Neural progenitor cell (in vitro differentiated cells): ENCODE measurements at places on chromosomes 1 and 21.

- peak; percentile 30 for DNase-seq
Observed at GRCh38 chr1:169340882-169341281, 26.7 kb downstream of the NME7 start.

DNA sequence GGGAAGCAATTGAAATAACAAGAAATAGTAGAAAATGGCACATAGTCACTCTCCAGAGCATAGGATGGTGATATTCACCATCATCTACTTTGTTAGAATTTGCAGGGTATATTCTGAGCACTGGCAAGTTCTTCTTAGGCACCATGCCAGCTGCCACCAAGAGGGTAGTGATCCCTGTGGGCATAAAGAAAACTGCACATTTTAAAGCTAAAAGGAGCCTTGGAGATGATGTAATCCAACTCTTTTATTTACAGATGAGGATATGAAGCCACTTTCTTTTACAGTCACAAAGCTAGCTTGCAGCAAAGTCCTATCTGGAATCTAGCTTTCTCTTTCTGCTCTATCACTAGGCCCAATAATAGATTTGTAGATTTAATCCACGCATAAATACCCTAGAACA is 69.0 kb downstream of the PTGER3 start:
- no peak for DNase-seq

DNA sequence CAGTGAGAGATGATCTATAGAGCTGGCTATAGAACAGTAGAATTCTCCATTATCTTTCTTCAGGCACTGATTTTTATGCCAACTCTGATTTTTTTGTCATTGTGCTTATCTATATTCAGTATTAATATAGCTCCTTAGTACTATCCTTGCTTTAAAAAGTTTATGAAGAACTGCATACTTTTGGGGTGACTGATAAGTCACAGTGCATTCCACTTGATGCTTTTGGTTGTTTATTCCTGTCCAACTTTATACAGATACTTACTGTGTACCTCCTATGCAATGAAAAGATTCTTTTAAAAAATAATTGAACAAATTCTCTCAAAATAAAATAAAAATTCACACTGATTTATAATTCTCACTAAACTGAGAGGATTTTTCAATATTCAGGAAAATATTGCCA is 71.6 kb downstream of the COL24A1 start:
- no peak for DNase-seq

DNA sequence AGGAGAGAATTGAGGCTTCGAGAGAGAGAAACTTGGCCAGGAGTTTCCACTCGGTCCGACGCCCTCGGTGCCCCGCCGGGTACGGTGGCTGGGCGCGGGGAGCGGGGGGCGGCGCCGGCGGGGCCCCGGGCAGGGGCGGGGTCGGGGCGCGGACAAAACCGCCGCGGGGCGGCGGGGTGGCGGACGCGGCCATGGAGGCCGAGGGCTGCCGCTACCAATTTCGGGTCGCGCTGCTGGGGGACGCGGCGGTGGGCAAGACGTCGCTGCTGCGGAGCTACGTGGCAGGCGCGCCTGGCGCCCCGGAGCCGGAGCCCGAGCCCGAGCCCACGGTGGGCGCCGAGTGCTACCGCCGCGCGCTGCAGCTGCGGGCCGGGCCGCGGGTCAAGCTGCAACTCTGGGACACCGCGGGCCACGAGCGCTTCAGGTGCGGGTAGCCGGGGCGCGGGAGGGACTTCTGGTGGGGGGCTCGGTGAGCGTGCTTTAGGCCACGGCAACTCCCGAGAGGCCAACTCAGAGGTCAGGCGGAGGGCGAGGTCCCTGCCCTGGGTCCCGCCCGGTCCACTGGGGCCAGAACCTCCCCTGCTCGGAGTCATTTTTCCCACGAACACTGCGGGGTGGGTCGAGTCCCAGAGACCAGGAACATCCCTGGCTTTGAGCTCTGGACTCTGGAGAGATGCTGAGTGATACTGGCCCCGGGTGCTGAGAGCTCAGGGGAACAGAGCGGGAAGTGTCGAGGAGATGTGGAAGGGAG is 431 bp downstream of the RAB42 start:
- DNase-seq = peak; percentile 73

GRCh38 chr1:47399846-47400155 is 16.3 kb upstream of the FOXE3 start:
- DNase-seq = no peak

GRCh38 chr1:214420833-214421232 is 130.6 kb downstream of the PTPN14 start:
- no peak for DNase-seq

DNA sequence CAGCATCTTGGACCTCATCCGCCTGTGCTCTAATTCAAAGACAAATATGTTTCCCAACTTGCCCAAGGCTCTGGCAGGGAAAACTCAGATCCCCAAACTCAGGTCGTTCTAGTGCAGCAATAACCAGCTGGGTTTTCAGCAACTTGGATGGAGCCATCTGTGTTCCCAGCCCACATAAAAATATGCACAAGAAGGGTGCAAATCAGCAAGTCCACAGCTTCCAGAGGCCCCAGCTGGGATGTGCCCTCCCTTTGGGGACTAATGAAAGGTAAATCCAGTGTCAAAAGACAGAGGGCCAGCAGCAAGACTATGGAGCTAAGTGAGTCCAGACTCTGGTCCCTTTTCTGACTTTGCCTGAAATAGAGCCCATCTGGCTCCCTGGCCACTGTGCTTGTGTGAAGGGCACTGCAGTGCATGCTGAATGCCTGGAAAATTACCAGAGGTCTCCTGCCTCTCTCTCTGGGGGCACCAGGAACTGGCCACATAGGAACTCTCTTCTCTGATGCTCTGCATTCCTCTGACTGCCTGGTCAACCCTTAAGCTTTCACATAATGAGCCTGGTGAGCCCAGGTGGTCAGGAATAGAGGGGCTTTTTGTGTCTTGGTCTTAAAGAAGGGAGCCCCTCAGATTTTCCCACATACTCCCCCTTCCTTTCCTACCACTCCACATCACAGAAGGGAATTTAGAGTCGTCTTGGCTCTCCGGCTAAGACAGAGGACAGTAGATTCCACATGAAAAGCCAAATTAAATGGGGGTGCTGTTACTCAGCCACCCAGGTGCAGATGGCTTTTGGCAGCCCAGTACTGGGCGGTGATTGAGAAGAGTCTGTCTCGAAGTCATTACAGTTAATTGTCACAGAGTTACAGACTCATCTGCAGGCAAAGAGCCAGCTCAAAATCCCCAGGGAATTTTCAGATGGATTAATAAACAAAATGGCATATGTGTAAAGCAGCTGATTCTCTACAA is 88.1 kb upstream of the C1orf21 start:
- peak; percentile 59 for DNase-seq

DNA sequence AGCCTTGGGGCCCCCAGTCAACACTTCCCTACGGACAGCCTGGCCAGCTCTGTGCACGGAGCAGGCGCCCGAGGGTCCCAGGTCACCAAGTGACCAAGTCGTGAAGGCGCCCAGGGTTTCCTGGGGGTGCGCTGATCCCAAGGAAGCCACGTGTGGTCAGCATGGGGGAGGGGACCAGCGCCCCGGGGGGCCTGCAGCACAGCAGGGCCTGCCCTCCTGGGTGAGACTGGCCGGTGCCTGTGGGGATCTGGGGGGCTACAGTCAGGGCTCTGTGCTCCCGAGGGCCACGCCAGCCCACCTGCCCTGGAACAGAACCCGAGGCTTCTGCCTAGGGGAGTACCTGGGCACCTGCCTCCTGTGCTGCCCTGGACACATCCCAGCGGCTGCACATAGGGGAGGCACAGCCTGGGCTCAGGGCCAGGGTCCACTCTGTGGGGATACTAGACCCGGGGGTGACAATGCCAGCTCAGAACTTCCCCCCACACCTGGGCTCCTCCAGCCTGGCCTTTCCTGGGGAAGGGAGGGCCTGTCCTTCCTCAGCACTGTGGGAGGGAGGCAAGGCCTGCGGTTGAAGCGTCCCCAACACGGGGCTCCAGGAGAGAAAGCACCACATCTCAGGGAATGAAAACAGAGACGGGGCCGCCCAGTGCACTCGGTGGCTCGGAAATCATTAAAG is 6.2 kb upstream of the POFUT2 start:
- DNase-seq = no peak

GRCh38 chr1:59502009-59502691 is 205.3 kb downstream of the FGGY start:
- DNase-seq = no peak

- peak; percentile 31 for DNase-seq
Observed at GRCh38 chr1:177302357-177303044, 131.7 kb downstream of the BRINP2 start.

DNA sequence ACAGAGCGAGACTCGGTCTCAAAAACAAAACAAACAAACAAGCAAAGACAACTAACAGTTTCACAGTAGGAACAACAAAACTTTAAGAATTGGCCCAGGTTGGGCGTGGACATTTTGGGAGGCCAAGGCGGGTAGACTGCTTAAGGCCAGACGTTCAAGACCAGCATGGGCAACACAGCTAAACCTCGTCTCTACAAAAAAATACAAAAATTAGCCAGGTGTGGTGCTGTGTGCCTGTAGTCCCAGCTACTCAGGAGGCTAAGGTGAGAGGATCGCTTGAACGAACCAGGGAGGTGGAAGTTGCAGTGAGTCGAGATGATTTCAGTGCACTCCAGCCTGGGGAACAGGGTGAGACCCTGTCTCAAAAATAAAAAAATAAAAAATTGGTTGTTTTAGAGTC is 13.5 kb downstream of the GTF2B start:
- DNase-seq = no peak

GRCh38 chr1:112849425-112850033 is 106.5 kb downstream of the SLC16A1 start:
- DNase-seq = peak; percentile 67

DNA sequence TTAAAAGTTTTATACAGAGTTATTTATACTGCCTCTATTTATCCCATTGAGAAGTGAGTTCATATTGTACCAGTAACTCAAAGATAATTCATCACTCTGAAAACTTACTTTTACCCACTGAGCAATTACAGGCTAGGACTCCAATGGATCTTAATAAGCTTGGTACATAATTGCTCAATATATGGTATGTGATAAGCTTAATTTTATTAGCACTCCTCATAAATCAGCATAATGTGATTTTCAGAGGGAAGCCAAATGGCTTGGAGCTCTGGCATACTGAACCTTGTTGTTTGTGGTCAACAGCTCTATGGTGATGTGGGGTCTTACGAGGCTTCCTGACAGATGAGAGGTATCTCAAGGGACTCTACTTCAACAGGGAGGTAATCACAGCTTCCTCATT is 26.3 kb downstream of the ADAM30 start:
- DNase-seq = no peak

- DNase-seq = no peak
Observed at GRCh38 chr1:238279694-238280380, 389.1 kb upstream of the ZP4 start.

DNA sequence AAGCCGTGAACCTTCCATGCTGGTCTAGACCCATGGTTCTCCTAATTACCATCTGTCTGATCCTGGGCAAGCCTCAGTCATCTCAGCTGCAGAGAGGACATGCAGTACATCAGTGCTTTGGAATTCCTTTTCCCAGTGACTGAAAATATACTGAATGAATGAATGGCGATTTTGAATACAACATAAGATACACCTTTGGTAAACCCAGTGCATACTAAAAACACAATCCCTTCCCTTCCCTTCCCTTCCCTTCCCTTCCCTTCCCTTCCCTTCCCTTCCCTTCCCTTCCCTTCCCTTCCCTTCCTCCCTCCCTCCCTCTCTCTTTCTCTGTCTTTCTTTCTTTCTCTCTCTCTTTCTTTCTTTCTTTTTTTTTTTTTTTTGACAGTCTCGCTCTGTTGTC is 21.3 kb upstream of the PLXNA2 start:
- no peak for DNase-seq

GRCh38 chr1:150389650-150390049 is 25.7 kb downstream of the RPRD2 start:
- DNase-seq = no peak

GRCh38 chr21:44837537-44837936 is 19.7 kb upstream of the SUMO3 start:
- DNase-seq = no peak

GRCh38 chr1:56125316-56125715 is 454.0 kb downstream of the PLPP3 start:
- no peak for DNase-seq

GRCh38 chr1:11862890-11863289 is 4.1 kb upstream of the NPPB start:
- DNase-seq = no peak

- DNase-seq = no peak
Observed at GRCh38 chr1:88058205-88058604, 625.9 kb upstream of the PKN2 start.

GRCh38 chr1:205923651-205924459 is 19.4 kb downstream of the SLC26A9 start:
- DNase-seq = no peak

DNA sequence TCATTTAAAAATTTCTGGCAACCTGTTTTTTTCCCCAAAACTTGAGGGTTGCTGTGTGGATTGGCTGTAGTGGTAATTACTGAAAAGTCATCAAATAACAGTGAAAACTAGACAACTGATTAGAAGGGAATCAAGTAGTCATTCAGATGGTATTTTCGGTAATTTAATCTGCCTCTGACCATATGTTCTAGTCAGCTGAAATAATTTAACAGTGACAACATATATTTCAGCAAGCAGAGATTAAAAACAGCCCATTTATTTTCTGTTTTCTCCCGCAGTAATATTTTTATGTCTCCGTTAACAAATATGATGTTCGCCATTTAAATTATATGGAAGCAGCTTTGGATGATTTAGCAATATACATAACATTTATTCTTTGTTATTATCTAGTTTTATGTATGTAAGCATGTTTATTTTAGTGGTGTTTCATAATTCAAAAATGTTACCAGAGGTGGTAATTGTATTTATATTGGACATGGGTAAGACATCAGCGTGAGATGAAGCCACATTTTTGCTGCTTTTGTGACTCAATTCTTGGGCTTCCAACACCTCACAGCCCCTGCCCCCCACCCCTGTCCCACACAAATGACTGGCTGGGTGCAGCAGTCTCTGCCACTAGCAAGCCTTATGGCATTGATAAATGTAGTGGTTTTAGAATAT is 104.4 kb downstream of the GALNT2 start:
- DNase-seq = no peak
